ENCODE measurements at places on chromosomes 2 and 18. TPM values are rescaled to one million over a fixed set of nuclear protein-coding genes. Genes with fewer than 3 reads are reported as not detected.

Gene ERBB4
- total RNA-seq: 99.1 TPM

Gene TBC1D8
- 6.1 TPM for total RNA-seq

Gene UGT1A4
- not detected for total RNA-seq

Gene RND3
- 116 TPM for total RNA-seq

Gene RDH14
- total RNA-seq: 18.4 TPM

Gene GFPT1
- 65.6 TPM for total RNA-seq

Gene ACOXL
- total RNA-seq: not detected

Gene TEKT4
- not detected for total RNA-seq

Gene OTOS
- not detected for total RNA-seq

Gene CCDC74A
- 3.7 TPM for total RNA-seq

Gene FAM161A
- 18.2 TPM for total RNA-seq

Gene FOXD4L1
- total RNA-seq: 0.25 TPM

Gene HOXD13
- not detected for total RNA-seq

Gene GAREM1
- total RNA-seq: 38.1 TPM

Gene CD8A
- 2.0 TPM for total RNA-seq

Gene ARHGAP15
- 19.9 TPM for total RNA-seq

Gene RESP18
- total RNA-seq: 1.2 TPM

Gene EFHD1
- total RNA-seq: 2.7 TPM

Gene ANXA4
- 4.4 TPM for total RNA-seq

Gene TRAK2
- 41.1 TPM for total RNA-seq

Gene LDAH
- 17.5 TPM for total RNA-seq

Gene C18orf32
- 34.9 TPM for total RNA-seq

Gene NCKAP1
- 163 TPM for total RNA-seq

Gene HOXD3
- total RNA-seq: not detected

Gene TIGD1
- total RNA-seq: 8.9 TPM

Gene SLC23A3
- total RNA-seq: not detected

Gene TEX51
- not detected for total RNA-seq

Gene GALNT3
- 3.0 TPM for total RNA-seq

Gene CNGA3
- 2.5 TPM for total RNA-seq

Gene TTN
- total RNA-seq: 1.2 TPM

Gene FAM228A
- 3.7 TPM for total RNA-seq

Gene TUBA4B
- total RNA-seq: not detected
